CD4-positive, CD25-positive, alpha-beta regulatory T cell (primary cell): ENCODE measurements at places on chromosomes 2 and 18.

DNA sequence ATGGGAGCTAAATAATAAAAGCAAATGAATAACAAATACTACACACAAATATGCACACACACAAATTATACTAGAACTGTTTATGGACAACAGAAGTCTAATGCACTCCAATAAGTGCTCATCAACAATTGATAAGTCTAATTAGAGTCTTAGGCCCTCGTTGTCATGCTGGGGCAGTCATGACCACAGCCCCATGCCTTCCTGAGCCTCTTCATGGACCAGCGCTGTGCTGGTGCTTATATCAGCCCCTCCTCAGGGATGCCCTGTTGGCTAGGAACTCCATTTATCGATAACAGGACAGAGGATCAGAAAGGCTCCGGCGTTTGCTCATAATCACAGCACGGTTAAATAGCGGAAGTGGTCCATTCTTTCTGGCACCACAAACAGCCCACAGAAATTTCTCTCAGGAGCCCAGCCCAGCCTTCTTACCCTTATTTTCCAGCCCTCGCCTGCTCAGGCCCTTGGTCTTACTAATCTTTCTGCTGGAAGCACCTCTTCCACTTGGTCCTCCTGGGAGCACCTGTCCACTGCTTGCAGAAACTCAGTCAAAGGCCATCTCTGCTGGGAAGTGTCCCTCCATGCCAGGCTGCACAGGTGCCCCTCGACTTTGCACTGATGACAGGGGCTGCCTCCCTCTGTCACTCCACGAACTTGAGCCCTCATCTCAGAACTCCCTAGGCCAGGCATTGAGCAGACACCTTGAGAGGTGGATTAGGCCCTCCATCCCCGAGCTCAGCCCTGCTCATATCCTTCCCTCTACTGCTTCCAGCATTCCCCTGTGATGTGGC is 500.2 kb upstream of the HS6ST1 start:
- no peak for DNase-seq

GRCh38 chr2:230246206-230246605 is 20.7 kb downstream of the SP140 start:
- no peak for DNase-seq

GRCh38 chr2:48452108-48452507 is 77.8 kb upstream of the STON1 start:
- no peak for DNase-seq

- DNase-seq, result no peak
These were observed 59.1 kb downstream of the ARL4C start for GRCh38 chr2:234437642-234438304.

GRCh38 chr2:121446647-121447241 is 83.9 kb upstream of the RNU4ATAC start:
- DNase-seq, result no peak

DNA sequence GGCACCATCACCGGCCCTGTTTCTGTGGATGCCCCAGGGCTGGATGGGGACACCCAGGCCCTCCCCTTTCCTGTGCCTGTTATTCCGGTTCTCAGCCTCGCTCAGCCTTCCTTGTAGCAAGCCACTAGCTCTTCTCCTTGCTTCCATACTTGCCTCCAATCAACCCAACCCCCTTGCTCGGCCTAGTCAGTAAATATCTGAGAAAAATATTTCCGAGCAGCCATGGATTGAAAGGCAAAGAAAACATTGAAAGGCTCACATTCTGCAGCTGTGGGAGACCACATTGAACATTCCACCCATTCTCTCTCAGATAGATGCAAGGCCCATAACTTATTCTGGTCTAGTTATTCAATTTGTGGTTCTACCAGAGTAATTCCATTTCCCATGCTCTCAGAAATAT is 114.9 kb downstream of the SPP2 start:
- no peak for DNase-seq
